NCI-H1105 treated with DMSO at 0.1 percent for 48 hours (cell line): ENCODE measurements at places on chromosomes 6 and 20.

GRCh38 chr6:87742106-87742505, 40.1 kb upstream of the AKIRIN2 start:
- no peak for DNase-seq

- DNase-seq = peak; percentile 74
Measured at GRCh38 chr6:4084444-4085331, 5.8 kb upstream of the FAM217A start.

GRCh38 chr6:14265049-14266021, 147.8 kb downstream of the CD83 start:
- DNase-seq = no peak

DNA sequence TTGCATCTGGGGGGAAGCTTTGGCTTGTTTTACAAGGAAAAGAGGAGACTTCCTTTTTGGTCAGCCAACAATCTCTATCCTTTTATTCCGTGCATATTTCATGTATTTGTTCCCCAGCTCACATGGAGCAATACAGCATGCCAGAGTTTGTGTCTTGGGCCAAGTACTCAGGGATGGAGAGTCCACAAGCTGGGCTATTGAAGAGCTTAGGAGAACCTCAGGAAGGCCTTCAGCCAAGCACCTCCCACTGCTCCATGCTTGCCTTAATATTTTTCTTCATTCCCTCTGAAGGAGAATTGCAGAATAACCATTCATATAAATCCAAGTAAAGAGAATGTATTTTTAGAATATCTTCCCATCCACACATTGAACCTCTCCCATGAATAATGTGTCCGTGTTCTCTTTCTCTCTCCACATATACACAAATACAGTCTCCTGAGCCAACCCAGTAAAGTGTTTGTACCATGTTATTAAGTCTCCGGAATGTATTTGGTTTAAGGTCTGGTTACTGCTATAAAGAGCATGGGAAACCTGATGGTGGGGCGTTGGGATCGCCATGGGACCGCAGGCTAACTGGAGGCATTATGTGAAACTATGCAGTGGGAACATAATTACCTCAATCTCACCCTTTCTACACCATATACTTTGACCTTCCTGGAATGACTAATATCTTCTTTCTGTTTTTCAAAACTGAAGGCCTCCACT, 3.0 kb downstream of the LAMA4 start:
- DNase-seq = no peak

GRCh38 chr20:46682063-46682821, 7.0 kb downstream of the TP53RK start:
- DNase-seq = no peak

GRCh38 chr6:17452096-17452495, 58.7 kb downstream of the CAP2 start:
- DNase-seq = no peak

- no peak for DNase-seq
Measured at GRCh38 chr20:433300-433975, 25.3 kb downstream of the RBCK1 start.

GRCh38 chr20:12354725-12355124, 437.0 kb downstream of the BTBD3 start:
- no peak for DNase-seq

DNA sequence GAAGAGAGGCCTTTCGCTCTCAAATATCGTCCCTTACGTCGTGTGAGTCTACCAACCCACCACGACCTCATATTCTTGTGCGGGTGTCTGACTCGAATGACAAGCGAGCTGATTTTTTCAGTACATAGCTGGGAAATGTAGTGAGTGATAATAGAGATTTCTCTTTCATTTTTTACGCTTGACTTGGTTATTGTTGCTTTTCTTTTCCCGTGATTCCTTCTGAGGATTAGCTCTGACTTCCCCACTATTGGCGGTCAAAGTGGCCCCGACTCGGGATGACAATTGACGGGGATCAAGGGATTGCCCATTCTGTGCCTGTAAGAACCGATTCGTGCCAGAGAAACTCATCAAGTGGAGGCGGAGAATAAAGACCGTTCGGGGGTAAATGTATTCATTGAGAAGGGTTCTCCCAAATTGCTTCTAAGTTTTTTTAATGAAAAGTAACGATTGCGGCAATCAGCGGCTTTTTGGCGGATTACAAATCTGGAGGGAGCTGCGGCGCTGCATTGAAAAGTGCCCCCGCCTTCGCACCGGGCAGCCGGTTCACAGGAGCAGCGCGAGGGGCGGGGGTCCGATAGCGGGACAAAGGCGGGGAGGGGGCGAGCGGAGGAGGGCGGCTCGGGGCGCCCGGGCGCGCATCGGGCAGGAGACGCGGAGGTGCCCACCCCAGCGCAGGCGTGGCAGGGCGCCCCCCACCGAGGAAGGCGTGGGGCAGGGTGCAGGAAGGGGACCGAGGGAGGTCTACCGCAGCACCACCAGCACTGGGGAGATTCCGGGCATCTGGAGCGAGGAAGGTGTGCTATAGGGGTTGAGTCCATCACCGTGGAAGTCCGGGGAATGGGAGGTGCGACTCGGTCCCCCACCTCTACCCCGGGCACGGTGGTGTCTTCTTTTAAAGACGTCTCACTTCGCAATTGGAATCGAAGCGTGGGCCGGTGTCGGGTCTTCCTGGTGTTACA, 44.5 kb upstream of the OSTM1 start:
- no peak for DNase-seq

GRCh38 chr6:92377137-92377536, 1042.2 kb downstream of the EPHA7 start:
- DNase-seq = no peak

DNA sequence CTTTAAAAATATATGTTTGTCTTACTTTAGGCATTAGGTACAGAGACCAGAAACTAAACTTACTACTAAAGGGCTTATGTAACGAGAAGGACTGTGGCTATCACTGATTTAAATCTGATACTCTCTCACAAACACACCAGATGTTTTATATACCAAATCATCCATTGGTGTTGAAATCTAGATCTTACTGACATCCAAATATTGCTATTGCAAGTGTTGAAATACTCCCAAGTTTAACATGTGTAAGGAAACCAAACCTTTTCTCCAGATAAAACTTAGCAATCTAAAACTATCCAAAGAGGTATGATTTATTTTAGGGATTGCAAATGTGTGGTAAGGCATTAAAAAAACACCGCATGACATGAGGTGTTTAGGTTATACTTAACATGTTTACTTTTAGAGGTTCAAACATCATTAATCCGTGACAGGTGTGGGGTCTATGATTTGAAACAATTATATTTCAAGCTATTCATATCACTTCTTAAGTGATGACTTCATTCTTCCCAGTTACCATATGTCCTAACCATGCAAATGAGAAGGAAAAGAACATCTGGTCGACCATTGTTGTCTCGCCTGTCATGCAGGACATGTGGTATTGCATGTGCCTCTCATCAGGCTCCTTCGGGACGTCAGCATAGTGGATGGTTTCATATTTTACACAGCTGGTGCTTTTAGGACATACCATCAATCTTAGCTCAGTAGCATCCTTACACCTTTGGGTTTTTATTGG, 168.3 kb upstream of the SPACA1 start:
- no peak for DNase-seq

- DNase-seq = no peak
Measured at GRCh38 chr6:137261361-137261760, 42.2 kb upstream of the IFNGR1 start.

GRCh38 chr6:19934996-19935591, 97.9 kb downstream of the ID4 start:
- no peak for DNase-seq

GRCh38 chr20:3980260-3981131, 34.9 kb downstream of the RNF24 start:
- DNase-seq = no peak

DNA sequence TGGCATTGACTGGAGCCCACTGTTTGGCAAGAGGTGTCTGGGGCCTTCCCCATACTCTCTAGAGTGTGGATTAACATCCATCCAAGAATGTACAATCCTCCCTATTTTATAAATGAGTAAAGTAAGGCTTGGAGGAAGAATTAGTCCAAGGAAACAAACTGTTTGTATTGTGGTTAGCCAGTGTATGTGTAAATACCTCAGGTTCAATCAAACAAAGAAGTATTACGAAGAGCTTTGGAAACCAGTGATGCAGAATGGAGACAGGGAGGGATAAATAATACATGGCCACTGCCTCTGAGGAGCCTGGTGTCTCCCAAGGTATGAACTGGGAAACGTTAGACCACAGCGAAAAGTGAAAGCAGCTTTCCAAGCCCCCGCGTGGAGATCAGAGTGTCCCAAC, 226.6 kb upstream of the RIN2 start:
- no peak for DNase-seq

GRCh38 chr6:92930171-92930570, 489.2 kb downstream of the EPHA7 start:
- no peak for DNase-seq

- DNase-seq = peak; percentile 29
Measured at GRCh38 chr6:150091476-150091875, 22.6 kb upstream of the ULBP3 start.

DNA sequence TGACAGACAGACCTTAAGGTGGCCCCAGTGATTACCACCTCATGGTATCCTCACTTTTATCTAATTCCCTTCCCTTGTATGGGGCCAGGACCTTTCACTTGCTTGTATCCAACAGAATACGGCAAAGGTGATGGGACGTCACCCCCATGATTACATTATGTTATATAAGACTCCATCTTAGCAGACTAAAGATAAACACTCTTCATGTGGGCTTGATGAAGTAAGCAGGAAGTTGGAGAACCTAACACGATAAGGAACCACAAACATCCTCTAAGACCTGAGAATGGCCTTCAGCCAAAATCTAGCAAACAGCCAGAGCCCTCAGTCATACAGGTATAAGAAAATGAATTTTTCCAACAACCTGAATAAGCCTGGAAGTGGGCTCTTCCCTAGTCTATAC, 8.0 kb downstream of the SLC17A3 start:
- no peak for DNase-seq

- DNase-seq = no peak
Measured at GRCh38 chr6:55299286-55299985, 27.8 kb upstream of the GFRAL start.

- DNase-seq = no peak
Measured at GRCh38 chr20:61049684-61050083, 202.4 kb upstream of the CDH4 start.

DNA sequence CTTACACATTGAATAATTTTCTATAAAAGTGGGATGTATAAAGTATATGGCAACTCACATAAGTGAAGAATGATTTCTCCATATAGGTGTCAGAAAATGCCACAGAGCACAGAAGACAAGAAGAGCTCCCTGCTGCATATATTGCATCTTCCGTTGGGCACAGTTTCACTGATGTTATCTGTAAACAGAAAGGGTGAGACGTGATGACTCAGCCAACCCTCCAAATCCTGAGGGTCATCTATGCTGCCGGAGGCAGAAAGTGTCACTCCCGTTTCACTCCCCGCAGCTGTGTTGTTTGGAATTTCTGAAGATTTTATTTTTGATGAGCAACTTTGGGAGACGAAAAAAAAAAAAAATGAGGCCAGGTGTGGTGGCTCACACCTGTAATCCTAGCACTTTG, 644.1 kb downstream of the C6orf118 start:
- DNase-seq = no peak

DNA sequence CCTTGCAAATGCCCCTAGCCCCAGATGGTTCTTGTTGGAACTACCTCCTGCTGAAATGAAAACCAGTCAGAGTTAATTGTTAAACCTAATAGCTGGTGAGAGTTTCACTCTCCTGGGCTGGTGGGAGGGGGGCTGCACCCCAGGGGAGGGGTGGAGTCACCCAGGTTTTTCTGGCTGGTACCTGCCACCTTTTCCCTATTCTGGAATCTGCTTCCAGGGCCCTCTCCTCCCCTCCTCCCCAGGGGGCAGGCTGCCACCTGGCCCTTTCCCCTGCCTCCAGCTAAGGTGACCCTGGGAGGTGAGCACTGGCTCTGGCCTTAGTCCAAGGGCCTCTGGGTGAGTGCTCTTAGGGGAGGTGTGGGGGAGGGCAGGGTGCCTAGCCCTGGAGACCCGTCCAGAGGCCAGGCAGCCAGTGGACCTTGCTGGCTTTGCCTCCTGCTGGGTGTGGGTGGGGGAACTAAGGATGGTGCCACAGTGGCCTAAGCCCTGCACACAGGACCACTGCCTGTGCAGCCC, 48.8 kb upstream of the EPB41L1 start:
- DNase-seq = no peak

- DNase-seq = no peak
Measured at GRCh38 chr6:6715465-6715864, 126.9 kb downstream of the LY86 start.

DNA sequence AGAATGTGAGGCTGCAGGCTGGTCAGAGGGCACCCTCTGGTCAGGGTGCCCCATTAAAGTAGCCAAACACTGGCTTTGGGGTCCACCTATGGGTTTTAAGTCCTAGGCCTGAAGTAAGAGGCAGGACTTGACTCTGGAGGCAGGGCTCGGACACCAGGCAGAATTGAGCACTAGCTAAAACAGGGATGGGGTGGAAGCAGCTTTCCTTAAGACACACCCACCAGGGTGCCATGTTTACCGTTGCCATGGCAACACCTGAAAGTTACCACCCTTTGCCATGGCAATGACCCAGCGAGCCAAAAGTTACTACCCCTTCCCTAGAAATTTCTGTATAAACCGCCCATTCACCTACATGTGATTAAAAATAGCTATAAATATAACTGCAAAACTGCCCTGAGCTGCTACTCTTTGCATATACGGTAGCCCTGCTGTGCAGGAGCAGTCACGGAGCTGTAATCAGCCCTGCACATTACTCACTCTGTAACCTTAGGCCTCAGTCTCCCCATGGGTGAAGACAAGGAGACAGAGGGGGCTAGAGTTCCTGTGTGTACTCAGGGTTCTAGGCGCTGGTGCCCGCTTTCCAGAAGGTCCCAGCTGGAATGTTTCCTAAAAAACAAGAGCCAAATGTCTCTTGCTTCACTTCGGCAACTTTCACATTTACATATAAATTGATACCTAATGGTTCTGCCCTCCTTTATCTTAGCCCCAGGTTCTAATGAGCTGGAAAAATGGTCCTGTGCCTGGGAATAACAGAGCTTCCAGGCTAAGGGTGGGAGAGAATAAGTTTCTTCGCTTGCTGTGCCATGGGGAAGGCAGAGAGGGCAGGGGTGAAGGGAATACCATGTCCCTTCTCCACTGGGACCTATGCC, 27.2 kb upstream of the SRSF6 start:
- no peak for DNase-seq

- DNase-seq = no peak
Measured at GRCh38 chr6:51559059-51559458, 528.4 kb downstream of the PKHD1 start.

GRCh38 chr6:107576852-107577251, 86.9 kb downstream of the SOBP start:
- DNase-seq = no peak

GRCh38 chr6:20811109-20811761, 277.0 kb downstream of the CDKAL1 start:
- no peak for DNase-seq

- DNase-seq = no peak
Measured at GRCh38 chr6:148217921-148218320, 124.7 kb upstream of the SASH1 start.

- DNase-seq = no peak
Measured at GRCh38 chr6:150528648-150529285, 70.9 kb upstream of the PLEKHG1 start.

DNA sequence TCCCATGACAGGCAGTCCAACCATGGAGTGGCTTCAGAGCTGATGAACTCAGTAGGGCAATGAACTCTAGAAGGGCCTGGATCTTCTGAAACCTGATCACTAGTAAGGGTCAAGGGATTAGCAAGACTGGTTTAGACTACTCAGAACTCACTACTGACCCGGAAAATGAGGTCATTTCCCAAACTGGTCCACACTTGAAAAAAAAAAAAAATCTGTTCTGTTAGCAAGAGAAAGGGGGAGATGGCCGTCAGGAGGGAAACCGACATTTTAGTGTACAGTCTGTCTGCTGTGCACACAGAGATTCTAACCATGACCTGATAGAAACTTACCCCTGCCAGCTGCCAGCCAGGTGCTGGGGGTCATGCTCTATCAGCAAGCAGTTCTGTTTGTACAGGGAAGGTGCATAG, 262.4 kb upstream of the AGPAT4 start:
- DNase-seq = no peak
